RKO (cell line): ENCODE measurements at places on chromosomes 12 and 14.

- no peak for DNase-seq
These were observed 498.3 kb downstream of the KCNH5 start for GRCh38 chr14:62546862-62547474.

DNA sequence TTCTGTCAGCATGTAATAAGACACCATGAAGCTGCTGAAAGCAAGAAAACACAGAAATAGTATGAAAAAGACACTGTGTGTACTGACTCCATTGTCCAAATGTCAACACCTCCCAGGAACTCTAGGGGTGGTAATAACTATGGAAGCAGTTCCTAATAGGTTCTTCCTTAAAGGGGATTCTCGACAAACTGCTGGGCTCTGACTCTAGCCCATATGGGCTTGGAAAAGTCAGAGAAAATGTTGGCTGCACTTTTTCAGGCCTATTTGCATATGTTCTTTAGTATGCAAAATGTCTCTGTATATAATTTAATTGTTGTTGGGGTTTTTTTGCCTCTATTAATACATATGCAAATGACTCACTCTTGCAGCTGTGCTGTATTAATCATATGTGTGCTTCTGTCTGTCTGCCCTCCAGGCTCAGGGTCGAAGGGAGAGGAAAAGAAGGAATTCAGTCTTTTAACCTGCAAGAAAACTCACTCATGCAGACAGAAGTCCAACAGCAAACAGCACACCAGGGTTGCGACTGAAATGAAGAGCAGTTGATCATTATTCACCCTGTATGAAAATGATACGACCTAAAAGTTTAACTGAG, 317.6 kb downstream of the SOX5 start:
- no peak for DNase-seq

DNA sequence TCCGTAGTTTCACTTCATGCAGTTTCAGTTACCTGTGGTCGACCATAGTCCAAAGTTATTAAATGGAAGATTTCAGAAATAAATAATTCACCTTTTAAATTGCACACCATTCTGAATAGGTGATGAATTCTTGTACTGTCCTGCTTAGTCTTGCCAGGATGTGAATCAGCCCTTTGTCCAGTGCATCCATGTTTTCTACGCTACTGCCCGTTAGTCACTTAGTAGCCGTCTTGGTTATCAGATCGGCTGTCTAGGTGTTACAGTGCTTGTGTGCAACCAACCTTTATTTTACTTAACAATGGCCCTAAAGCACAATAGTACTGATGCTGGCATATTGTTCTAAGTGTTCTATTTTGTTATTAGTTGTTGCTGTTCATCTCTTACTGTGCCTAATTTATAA, 146.7 kb downstream of the ACSS3 start:
- no peak for DNase-seq

DNA sequence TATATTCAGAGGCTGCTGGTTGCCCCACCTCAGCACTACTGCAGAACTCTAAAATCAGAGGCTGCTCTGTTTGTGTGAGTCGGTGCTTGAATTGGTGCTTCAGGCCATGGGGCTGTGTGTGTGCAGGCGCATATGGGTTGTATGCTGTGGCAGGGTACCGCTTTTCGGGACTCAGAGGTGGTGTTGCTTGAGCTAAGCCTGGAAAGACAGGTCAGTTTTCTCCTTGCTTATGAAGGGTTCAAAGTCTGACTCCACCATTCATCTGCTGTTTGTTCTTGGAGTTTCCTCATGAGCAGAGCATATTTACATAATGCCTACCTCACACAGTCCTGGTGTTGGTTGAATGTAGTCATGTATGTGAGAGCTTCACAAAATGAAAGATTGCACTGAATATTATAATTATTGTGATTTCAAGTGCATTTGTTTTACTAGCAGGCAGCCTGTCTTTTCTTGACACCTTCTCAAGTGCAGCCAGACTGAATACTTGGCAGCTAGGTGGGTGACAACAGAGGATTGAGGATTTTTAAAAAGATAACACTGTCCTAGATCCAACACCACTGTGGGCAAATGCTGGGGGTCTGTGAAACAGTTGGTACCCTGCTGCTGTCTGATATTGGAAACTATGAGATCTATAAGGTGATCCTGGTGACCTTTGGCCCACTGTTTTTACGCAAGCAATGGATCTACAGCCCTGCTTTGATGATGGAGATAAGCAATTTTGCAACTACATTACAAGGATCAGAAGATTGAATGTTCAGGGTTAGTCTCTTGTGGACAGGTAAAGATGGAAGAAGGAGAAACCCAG, 1.0 kb upstream of the ANG start:
- DNase-seq = no peak

DNA sequence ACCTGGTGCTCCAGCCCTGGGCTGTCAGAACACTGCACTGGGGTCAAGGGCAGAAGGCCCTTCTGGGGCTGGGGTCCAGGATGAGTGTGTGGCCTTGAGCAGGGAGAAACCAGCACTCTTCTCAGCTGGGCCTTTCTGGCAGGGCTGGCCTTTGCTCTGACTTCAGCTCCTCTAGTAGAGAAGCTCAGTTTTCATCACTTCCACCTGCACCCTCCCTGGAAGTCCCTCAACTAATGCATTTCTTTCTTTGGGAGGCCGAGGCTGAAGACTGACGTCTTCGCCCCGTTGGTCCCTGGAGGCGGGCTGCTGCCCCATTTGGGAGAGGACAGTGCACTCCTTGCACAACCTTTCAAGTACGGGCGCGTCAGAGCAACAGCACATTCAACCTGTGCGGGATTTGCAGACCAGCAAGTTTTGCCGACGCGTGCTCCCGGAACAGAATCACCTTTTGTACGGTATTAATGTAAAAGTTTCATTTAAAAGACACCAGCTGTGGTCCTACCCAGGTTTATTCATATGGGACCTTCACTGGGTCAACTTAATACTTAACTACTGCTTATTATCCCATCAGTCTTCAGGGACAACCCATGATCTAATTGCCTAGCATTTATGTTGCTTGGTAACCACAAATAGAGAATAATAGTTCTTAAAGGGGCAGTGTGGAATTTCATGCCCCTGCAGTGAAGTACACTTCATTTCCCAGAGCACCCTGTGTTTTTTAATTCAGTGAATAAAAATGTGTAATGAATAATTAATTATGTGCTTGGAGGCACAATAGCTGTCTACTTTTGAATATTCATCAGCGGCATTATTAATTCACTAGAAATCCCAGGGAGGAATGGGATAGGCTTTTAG, 134.8 kb upstream of the VRK1 start:
- no peak for DNase-seq

- DNase-seq = peak; percentile 54
These were observed 94.2 kb upstream of the FGD4 start for GRCh38 chr12:32305163-32305562.

GRCh38 chr12:40693207-40693821, 1.1 kb downstream of the CNTN1 start:
- no peak for DNase-seq

- no peak for DNase-seq
These were observed 156.8 kb upstream of the ALG10B start for GRCh38 chr12:38159591-38160317.

GRCh38 chr12:69405566-69405865, 46.0 kb downstream of the YEATS4 start:
- DNase-seq = peak; percentile 95

- peak; percentile 79 for DNase-seq
These were observed 2.0 kb downstream of the EEA1 start for GRCh38 chr12:92927055-92927435.

- DNase-seq = no peak
These were observed 85.4 kb upstream of the MANSC4 start for GRCh38 chr12:27865421-27865820.

- no peak for DNase-seq
These were observed 17.3 kb upstream of the DNAH10 start for GRCh38 chr12:123744836-123745235.

- DNase-seq = no peak
These were observed 209.7 kb upstream of the BMP4 start for GRCh38 chr14:54166049-54166950.

- DNase-seq = no peak
These were observed 79.6 kb downstream of the VRK1 start for GRCh38 chr14:96876747-96877146.

- DNase-seq = no peak
These were observed 76.5 kb downstream of the FOXN3 start for GRCh38 chr14:89340200-89341181.

GRCh38 chr12:33589576-33590114, 150.0 kb upstream of the SYT10 start:
- DNase-seq = no peak

- DNase-seq = no peak
These were observed 37.6 kb downstream of the DCP1B start for GRCh38 chr12:1966561-1967226.

DNA sequence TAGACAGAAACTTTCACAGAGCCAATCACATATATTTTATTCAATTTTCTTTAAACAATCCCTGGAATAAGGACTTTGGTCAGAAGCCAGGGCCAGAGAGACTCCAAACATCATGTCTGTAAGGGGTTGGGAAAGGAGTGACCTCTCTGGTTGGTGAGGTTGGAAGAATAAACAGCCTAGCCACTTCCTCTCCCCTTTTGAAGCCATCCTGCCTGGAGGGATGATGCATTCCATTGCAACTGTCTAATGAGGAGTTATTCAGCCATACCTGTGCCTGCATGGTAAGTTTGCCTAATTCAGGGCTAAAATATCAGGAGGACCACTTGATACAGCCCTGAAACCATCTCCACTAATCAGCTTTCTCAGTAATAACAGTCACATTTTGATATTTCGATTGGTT, 299.8 kb downstream of the KCNH5 start:
- DNase-seq = no peak

DNA sequence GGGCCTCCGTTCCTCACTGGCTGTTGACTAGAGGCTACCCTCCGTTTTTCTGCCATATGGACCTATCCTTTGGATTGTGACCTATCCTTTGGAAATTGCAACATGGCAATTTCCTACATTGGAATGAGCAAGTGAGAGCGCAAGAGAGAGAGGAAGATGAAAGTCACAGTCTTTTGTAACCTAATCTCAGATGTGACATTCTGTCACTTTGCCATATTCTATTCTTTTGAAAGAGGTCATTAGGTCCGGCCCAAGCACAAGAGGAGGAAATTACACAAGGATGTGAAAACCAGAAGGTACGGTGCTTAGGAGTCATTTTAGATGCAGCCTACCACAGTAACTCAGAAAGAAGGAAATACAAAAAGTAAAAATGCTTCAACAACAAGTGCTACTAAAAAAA, 47.3 kb upstream of the SRP54 start:
- no peak for DNase-seq

- peak; percentile 74 for DNase-seq
These were observed 36.9 kb downstream of the PSEN1 start for GRCh38 chr14:73173092-73173735.

GRCh38 chr12:4215229-4216186, 58.1 kb upstream of the CCND2 start:
- no peak for DNase-seq

GRCh38 chr14:101105045-101105444, 201.5 kb upstream of the RTL1 start:
- no peak for DNase-seq

DNA sequence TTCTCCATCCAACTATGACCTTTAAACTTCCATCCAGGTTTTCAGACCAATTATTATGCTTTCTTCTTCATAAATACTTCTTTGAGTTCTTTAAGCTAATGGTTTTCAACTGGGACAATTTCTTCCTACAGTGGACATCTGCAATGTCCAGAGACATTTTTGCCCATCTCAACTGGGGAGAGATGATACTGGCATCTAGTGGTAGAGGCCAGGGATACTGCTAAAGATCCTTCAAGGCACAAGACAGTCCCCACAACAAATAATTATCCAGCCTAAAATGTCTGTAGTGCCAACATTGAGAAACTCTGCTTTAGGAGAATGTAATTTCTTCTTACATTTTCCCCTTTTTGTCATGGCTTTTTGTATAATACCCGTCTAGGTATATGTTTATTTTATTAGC, 10.6 kb downstream of the TRHDE start:
- peak; percentile 43 for DNase-seq

GRCh38 chr14:51726166-51726899, 74.6 kb downstream of the FRMD6 start:
- no peak for DNase-seq

- no peak for DNase-seq
These were observed 125.1 kb downstream of the GPR65 start for GRCh38 chr14:88130057-88130432.

GRCh38 chr14:102982852-102983470, 60.5 kb downstream of the AMN start:
- DNase-seq = no peak

DNA sequence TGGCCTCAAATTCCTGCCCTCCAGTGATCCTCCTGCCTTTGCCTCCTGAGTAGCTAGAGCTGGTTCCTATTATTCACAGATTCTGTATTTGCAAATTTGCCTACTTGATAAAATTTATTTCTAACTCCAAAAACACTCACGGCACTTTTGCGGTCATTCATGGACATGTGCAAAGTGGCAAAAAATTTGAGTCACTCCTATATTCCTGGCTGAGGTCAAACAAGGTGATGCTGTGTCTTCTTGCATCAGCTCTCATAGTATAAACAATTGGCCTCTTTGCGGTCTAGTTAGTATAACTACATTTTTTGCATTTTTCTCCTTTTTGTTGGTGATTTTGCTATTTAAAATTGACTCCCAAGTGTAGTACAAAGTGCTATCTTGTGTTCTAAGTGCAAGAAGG, 24.7 kb downstream of the ATF1 start:
- no peak for DNase-seq

GRCh38 chr12:89382328-89382727, 30.0 kb upstream of the DUSP6 start:
- DNase-seq = no peak

DNA sequence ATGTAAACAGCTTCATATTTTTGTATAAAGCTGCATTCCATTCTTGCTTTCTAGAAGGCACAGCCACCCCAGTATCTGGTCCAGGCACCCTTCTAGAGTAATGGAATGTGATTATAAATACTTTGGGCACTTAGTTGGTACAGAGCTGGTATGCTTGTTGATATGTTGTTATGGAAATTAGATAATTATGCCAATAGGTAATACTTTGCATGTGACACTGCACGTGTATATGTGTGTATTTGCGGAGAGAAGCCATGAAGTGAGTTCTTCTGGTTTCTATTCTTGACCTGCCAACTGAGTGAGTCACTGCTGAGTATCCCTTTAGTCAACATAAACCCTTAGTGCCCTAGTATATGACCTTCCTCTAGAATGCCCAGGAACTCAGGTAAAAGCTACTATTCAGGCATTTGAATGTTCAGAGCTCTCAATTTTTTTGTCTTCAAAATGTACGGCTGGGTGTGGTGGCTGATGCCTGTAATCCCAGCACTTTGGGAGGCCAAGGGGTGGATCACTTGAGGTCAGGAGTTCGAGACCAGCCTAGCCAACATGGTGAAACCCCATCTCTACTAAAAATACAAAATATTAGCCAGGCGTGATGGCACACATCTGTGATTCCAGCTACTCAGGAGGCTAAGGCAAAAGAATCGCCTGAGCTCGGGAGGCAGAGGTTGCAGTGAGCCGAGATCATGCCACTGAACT, 6.2 kb upstream of the TCP11L2 start:
- DNase-seq = peak; percentile 87

- DNase-seq = no peak
These were observed 2.1 kb upstream of the PRR4 start for GRCh38 chr12:10851243-10851858.

DNA sequence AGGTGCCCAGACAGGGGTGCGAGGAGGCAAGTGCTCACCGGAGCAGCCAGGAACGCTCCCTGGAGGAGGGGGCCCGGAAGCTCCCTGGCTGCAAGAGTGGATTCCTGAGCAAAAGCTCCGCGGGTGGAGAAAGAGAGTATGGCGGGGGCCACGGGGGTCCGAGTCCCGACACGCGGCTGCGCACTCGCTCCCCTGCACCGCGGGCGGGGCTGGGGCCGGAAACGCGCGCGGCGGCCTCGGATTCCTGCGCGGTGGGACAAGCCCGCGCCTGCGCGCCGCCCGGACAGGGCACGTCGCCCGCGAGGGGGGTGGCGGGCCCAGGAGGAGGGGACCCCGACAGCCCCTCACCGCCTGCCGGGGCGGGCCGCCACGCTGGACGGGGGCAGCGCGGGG, 27.8 kb upstream of the GPR132 start:
- peak; percentile 52 for DNase-seq
